MV-4-11 (cell line): ENCODE measurements at places on chromosomes 6 and 20.

- DNase-seq: no peak
Measured at GRCh38 chr20:5932796-5933195, 17.5 kb downstream of the TRMT6 start.

DNA sequence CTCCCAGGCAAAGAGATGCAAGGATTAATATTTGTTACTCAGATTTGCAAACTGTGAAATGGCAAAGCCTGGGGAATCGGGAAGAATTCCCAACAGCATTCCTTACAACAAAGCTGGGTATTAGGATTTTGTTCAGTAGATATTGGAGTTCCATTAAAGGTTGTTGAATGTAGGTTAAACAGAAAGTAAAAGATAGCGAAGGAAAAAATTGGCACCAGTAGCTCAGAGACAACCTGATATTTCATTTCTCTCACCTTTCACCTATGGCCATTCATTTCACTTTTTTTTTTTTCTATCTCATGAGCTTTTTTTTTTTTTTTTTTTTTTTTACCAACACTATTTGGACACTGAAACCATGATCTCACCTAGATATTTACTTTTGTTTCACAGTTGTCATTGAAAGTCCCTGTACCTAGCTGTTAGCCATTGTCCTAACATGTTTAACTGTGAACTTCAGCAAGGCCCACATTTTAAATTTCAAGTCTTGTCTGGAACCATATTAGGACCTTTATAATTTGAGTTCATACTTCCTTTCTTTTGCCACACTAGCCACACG is 552.5 kb downstream of the HAO1 start:
- no peak for DNase-seq

- DNase-seq: no peak
Measured at GRCh38 chr6:16948396-16948795, 153.5 kb upstream of the STMND1 start.

DNA sequence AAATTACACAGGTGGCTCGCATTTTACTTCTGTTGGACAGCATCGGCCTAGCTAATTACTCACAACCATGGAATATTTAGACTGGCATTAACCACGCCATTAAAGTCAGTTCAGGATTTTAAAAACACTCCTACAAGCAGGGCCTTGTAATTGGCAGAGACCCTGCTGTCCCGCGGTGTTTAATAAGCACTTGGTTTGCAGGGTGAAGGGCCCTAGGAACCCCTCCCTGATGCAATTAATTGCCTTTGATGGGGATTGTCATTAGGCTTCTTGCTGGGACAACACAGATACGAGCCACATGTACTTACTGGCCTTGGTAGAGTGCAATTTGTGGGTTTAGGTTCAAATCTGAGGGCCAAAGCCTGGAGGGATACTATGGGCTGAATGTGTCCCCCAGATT is 7.8 kb upstream of the VSTM2L start:
- no peak for DNase-seq

DNA sequence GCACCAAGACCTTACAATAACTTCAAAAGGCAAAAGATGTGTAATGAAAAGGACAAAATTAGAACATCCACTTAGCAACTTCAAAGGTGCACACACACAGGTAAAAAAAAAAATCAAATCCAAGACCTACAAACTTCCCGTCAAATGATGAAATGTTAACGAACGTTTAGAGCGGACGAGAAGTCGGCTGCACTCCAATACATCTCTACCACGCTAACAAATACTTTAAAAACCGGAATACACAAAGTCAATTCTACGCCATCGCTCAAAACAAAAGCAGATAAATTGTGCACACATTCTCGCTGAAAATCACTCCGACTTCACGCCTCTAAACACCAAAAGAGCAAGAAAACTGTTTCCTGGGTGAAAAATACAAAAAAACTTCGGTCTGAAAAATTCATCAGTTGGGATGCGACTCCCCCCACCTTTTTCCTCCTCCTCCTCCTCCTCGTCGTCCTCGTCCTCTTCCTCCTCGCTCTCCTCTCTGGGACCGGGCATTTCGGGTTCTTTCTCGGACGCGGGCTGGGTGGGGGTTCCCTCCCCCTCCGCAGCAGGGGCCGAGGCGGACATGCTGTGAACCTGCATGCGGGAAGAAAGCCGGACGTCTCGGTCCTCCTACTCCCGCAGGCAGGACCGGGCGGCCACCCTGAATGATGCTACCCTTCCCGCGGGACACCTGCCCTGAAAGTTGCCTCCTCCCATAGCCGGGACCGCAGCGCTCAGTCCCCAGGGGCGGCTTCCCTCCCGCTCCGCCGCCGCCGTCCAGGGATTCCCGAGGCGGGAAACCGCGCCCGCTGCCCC is 712 bp downstream of the DEK start:
- DNase-seq: no peak

DNA sequence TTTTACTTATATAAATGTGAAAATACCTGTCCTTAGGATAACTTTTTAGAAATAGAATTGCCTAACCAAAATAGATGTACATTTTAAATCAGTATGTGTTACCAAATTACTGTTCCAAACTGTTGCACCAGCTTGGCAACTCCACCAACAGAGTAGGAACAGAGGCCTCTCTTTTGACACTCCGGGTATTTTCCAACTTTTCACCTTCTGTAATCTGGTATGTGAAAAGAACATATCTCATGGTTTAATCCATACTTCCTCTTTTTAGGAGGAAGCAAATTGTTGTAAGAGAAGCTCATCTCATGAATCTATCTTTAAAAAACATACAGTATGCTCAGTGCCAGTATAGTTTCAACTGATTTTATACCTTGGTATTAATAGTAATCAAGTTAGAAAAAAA is 24.9 kb downstream of the RNF144B start:
- DNase-seq: peak; percentile 82

DNA sequence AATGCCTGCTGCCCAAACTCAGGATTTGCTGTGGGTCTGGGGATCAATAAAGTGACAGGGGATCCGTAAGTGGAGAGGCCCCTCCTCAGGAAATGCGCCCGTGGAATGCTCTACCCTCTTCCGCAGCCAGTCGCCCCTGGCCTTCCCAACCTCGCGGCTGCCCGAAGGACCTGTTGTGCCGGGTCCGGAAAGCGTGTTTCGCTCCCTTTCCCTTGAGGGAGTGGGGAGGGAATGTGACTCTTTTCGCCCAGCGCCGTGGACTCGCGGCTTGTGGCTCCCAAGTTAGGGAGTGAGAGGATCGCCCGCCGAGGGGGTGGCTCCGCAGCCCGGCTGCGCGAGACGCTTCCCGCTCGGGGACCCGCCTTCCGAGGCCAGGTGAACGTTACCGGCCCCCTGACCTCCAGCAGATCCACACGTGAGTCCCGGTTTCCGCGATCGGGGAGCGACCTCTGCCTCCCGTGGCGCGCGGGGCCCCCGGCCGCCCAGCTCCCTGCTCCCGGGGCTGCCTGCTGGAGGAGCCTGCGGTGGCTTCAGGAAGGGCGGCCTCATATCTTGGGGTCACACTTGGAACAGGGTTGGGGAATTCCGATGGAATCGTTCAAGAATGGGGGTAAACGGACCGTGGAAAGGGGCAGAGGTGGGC is 666 bp downstream of the TPD52L1 start:
- no peak for DNase-seq

DNA sequence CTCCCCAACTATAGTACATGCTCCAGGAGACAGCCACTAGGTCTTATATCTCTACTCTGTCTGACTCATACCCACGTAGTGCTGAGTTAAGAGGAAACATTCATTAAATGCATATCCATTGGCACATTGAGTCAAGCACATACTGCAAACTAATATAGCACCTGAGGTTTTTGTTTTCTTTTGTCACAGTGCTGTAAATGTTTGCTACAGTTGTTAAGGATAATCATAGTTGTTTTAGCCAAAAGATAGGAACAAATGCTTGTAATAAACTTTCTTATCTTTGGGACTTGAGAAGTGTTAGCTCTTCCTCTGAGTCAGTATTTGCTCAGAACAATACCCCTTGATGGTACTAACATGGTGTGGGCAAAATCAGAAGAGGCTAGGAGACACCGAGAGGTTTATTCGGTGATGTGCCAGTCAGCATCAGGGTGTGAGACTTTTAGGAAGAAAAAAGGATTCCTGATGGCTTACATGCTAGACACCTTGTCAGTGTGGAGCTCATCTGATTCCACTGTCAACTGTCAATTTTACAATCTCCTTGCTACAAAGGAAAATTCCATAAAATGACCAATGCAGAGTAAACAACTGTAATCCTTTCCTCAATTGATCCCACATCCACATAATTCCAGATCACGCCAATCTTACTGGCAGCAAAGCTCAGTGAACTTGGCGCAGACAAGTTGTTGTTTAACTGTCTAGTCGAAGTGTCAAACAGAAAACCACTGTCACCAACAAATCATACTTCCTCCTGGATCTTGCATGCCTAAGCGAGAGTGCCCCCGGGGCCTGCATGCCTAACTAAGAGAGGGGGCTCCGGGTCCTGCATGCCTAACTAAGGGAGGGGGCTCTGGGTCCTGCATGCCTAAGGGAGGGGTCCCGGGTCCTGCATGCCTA is 36.1 kb downstream of the ELOVL2 start:
- DNase-seq: no peak

DNA sequence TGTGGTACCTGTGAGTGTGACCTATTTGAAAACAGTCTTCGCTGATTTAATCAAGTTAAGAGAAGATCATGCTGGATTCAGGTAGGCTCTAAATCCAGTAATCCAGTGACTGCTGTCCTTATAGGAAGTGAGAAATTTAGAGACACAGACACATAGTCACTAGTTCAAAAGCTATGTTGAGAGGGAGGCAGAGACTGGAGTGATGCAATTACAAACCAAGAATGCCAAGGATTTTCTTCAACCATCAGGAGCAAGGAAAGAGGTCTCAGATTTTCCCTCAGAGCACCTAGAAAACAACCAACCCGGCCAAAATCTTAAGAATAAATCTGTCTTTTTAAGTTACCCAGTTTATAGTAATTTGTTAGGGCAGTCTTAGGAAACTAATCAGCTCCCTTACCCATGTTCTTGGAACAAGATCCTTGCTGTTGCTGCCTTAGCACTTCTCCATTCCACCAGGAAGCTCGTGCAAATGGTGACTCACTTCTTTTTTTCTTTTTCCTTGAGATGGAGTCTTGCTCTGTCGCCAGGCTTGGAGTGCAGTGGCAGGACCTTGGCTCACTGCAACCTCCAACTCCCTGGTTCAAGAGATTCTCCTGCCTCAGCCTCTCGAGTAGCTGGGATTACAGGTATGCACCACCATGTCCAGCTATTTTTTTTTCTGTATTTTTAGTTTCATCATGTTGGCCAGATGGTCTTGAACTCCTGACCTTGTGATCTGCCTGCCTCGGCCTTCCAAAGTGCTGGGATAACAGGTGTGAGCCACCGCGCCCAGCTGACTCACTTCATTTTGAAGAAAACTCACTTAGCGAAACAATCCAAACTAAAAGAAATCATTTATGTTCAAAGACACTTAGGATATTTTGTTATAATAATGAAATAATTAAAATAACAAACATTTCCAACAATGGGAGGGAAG is 34.4 kb upstream of the ZNF184 start:
- no peak for DNase-seq

DNA sequence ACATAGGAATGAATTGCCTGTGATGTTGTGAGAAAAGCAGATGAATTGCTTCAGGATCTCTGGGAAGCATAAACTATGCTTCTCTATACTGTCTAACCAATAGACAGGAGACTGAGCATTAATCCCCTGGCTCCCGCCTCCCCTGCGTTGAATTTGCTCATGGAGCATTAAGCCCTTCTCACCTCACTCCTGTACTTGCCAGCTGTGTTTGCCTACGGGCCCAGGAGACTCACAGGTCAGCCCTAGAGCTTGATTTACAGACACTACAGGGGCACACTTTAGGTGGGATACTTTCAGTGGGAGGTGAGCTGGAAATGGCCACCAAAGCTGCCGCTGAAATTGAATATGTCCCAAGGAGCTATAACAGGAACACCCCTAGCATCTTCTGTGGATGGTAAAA is 418.7 kb downstream of the CBLN4 start:
- no peak for DNase-seq

- DNase-seq: no peak
Measured at GRCh38 chr6:168015482-168016175, 18.2 kb downstream of the KIF25 start.

GRCh38 chr6:157967020-157967419 is 14.6 kb upstream of the SYNJ2 start:
- no peak for DNase-seq

- DNase-seq: no peak
Measured at GRCh38 chr6:98844244-98845210, 10.2 kb downstream of the POU3F2 start.

DNA sequence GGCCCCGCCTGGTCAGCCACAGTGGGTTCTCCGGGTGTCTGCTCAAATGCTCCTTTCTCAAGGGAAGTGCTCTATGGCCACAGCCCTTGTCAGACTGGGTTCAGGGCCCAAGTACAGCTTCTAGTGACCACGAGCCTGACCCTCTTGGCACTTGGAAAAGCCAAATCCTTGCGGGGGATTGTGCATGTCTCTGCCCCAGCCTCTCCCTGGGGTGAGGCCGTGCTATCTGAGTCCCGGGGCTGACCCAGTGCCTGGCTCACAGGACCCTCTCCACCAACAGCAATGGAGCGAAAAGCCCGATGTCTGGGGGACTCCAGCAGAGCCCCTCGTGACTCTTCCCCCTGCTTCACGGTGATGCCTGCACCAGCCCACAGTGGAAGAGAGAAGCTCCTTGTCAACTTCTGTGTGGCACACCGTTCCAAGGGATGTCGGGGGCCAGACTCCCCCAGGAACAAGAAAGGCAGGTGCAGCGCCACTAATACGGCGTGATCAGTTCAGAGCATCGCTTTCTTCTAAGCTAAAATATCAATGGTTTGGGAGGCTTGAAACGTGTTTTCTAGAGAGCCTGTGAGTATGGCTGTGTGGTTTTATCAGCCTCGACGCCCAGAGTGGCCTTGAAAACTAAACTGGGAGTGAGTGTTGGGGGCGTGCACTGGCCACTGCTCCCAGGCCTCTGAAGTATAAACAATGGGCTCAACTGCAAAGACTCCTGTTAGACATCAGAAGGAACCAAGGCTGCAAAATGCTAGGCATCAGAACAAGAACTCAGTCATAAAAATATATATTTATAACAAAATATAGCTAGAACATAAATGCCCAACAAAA is 51.9 kb downstream of the DLL1 start:
- DNase-seq: no peak

GRCh38 chr6:1542335-1542734 is 67.4 kb upstream of the FOXC1 start:
- no peak for DNase-seq

- DNase-seq: no peak
Measured at GRCh38 chr20:4086771-4087687, 71.7 kb upstream of the RNF24 start.

DNA sequence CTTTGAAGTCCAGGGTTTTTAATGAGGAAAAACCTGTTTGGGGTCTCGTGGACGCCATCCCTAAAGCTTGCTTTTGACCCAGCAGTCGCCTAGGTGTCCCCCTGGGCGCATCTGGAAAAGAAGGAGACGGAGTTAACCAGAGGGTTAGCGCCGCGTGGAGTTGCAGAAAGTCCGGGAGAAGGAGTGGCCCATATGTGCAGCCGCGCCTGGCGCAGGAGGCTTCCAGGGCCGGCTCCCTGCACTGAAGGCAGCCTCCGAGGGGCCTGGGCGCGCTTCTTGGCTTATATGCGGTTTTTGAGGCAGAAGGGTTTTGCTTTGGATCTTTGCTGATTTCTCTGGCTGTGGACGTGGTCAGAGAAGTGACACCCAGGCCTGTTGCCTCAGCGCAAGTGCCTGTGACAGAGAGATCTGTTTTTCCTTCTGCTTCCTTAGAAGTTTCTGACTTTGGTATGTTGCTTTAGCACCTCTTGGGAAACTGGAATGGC is 987 bp downstream of the TMEM181 start:
- DNase-seq: peak; percentile 46
